Right lung (tissue), 10 donors: ENCODE measurements at places on chromosomes 16 and 17. TPM values are rescaled to one million over a fixed set of nuclear protein-coding genes. Genes with fewer than 3 reads are reported as not detected.

MYH2 gene
- polyA plus RNA-seq = not detected

GRB7 gene
- polyA plus RNA-seq = 23.9 TPM

HOXB6 gene
- 13.3 TPM for polyA plus RNA-seq

DCAF7 gene
- 101 TPM for polyA plus RNA-seq

TMEM98 gene
- polyA plus RNA-seq = 309 TPM

GRAPL gene
- polyA plus RNA-seq = 14.3 TPM

ABCA8 gene
- polyA plus RNA-seq = 49.8 TPM

ST6GALNAC2 gene
- polyA plus RNA-seq = 1.2 TPM

IFI35 gene
- 15.9 TPM for polyA plus RNA-seq

WFDC1 gene
- polyA plus RNA-seq = 10.4 TPM

CD300LD gene
- polyA plus RNA-seq = not detected

PARD6A gene
- 1.5 TPM for polyA plus RNA-seq

KRT25 gene
- polyA plus RNA-seq = not detected

DNA sequence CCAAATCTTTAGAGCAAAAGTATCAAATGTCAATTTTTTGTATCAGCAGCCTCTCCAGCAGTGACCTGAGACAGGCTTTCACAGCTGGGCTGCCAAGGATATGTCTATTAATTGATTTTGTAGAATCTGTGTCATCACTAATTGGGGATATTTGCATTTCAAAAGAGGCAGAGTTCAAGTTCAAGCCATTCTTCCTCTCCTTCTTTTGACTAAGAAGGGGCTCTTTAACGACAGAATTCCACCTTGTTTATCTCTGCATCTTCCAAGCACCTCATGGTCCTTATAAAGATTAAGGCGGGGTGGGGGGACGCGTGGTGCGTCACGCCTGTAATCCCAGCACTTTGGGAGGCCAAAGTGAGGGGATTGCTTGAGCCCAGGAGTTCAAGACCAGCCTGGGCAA lies 15.2 kb upstream of the BHLHA9 start:
- no peak for DNase-seq

DNA sequence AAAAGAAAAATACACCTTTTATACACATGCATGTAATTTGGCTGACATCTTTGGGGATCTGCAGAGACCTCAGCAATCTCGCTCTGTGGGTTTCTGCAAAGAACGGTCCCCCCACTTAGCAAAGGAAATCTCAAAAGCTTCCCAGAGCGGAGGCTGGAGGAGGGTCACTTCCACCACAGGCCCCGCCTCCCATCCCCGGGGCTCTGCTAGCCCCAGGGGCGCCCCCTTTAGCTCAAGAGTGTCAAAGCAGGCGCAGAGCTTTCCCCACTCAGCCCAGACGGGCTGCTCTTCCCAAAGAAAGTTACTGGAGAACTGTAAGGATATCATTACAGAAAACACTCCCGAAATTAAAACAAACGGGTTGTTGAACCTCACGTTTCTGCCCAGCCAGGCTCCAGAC lies 11.4 kb downstream of the SLC13A5 start:
- no peak for DNase-seq

DNA sequence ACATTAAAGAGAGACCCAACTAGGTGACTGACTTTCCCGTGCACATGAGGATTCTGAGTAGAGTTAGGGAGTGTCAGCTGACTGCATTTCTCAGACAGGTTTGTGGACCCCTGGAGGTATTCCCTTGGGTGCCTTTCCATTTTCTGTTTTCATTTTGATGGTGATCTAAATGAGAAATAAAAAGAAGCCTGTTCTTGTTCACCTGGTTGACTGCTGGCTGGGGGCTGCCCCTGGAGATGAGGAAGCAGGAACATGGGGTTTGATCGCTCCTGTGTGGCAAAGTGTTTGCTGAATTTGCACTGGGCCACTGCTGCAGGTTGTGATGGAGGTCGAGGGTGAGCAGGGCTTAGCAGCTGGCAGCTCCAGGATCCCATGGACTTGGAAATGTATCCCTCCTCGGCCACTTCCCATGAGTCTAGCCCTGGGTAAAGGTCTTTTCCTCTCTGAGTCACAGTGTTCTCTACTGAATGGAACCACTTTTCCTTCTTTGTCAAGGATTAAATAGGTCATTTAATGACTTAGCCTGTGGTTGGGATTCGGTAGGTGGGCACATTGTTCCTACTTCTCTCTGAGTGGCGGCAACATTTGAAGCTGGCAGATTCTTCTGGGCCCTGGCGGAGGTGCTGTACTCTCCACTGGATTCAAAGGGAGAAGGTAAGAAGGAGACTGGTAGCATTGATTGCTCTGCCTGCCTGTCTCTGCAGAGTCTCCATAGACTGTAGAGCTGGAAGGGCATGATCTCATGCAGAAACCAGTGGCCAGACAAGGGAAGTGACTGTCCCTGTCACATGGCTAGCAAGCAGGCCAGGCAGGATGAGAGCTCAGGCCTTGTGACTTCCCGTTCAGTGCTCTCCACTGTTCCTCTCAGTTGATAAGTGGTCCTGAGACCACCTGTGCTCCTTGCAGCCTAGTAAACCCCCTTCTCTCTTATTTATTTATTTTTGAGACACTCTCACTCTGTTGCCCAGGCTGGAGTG lies 17.9 kb downstream of the SNX29 start:
- DNase-seq = no peak

DNA sequence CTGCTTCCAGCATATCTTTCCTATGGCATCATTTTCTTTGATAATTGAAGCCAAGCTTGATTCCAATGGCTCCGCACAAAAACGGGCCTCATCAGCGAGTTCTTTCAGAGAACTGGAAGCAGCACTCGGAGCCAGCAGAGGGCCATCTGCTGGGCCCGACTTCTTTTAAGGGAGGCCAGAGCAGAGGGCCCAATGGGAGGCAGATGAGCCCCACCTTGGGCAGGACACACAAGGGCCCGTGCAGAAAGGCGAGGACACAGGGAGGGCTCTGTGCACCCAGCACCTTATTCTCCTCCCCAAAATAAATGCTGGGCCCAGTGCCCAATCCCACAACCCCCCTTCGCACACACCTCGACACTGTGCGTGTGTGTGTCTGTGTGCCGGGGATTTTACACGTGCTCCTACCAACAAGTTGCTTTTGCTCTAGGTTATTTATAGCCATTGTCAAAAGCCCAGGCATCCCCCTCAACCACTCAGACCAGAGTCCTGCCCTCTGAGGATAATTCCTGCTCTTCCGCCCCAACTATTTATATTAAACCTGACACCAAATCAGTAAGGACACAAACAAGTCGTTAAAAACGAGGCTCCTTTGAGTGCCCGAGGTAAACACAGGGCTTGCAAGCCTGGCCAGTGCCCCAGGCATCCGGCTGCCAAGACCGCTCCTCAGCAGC lies 6.8 kb downstream of the AXIN2 start:
- no peak for DNase-seq

DNA sequence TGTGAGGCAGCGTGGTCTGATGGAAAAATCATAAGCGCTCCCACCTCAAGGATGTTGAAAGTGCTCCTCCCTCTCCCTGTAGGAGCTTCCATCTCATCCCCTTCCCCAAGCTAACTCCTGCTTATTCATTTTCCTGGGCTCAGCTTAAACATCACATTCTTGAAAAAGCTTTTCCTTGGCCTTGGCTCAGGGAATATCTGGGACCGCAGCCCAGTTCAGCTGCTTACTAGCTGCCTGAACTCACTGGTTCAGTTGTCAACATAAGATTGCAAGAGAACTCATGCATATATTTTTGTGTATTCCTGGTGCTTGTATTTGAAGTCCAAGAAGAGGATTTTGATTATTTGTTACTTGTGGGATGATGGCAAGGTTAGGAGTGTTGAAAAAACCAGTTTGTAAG lies 91.5 kb downstream of the UTP18 start:
- DNase-seq = peak; percentile 78

DNA sequence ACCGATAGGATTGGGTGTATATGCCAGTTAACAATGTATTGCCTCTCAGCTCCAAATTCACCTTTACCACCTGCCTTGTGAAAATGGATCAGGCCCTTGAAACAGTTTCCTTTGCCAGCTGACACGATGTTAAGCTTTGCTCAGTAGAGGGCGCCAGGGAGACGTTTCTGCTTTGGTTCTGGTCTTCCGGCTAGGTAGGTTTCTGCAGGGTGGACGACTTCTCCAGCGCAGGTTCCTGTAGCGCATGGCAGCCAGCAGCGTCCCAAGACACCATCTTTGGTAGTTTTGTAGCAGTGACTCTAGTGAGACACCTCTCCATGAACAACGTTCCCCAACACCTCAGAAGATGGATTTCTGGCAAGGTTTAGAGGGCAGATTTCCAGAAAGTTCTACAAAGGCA lies 24.0 kb downstream of the SYCE1L start:
- DNase-seq = no peak

- DNase-seq = no peak
Observed at GRCh38 chr17:66426397-66427033, 124.1 kb downstream of the PRKCA start.

- no peak for DNase-seq
Observed at GRCh38 chr16:7270006-7270405, 62.6 kb upstream of the RBFOX1 start.

DNA sequence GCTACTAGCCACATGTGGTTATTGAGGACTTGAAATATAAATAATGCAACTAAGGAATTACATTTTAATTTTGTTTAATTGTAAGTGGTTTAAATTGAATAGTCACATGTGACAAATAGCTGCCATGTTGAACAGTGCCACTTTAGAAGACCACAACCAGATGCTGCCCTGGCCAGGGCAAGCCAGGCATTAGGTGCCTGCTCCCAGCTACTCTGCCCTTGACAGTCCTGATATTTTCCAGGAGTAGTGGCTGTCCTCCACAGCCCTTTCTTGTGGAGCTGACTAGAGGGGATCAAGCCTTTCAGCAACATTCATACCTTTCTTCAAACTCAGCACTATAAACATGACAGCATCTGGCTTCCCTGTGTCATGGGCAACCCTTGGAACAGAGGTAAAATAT lies 31.0 kb downstream of the TMEM100 start:
- no peak for DNase-seq

DNA sequence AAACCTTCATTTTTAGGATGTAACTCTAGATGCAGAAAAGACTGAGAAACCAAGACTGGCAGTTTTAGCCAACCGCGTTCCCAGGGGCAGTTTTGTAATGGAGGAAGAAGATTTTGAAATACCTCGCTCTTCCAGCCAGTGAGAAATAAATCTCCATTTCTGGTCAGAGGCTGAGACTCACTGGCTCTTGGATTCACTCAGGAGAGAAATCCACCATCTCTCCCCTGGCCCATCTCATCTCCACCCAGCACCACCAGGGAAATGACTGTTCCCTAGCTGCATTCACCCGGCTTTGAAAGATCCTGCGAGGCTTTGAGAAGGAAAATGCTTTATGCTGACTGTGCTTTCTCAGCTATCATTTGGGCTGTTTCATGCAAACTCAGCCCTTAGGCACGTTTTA lies 185.2 kb downstream of the SOX9 start:
- no peak for DNase-seq

GRCh38 chr17:44356241-44356640 lies 7.4 kb downstream of the FAM171A2 start:
- no peak for DNase-seq

- DNase-seq = no peak
Observed at GRCh38 chr16:26128296-26128695, 436.5 kb downstream of the HS3ST4 start.

GRCh38 chr17:45294506-45294905 lies 22.3 kb downstream of the MAP3K14 start:
- no peak for DNase-seq

GRCh38 chr17:57624386-57624785 lies 120.7 kb downstream of the CCDC182 start:
- DNase-seq = no peak

GRCh38 chr17:79424471-79425185 lies 186.2 kb downstream of the RBFOX3 start:
- DNase-seq = no peak

GRCh38 chr17:21269394-21269793 lies 15.1 kb upstream of the MAP2K3 start:
- no peak for DNase-seq

GRCh38 chr17:59345476-59345875 lies 14.0 kb downstream of the YPEL2 start:
- no peak for DNase-seq

GRCh38 chr16:57591086-57591869 lies 37.2 kb upstream of the ADGRG1 start:
- peak; percentile 47 for DNase-seq

GRCh38 chr16:12098429-12099310 lies 122.1 kb downstream of the SNX29 start:
- no peak for DNase-seq

DNA sequence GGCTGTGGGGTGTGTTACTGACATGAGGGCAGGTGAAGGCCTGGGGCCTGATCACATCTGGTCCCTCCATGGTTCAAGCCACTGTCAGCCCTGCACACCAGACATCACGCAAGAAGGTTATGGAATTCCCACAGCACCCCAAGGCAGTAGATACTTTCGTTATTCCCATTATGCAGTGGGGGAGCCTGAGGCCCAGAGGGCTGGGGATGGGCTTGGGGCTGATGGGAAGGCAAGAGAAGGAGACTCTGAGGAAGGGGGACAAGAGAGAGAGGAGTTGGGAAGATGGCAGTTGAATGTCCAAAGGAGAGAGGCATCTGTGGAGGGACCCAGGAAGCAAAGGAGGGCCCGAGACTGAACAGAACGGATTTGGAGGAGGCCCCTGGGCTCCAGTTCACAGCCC lies 34.7 kb downstream of the TRPV2 start:
- DNase-seq = no peak

DNA sequence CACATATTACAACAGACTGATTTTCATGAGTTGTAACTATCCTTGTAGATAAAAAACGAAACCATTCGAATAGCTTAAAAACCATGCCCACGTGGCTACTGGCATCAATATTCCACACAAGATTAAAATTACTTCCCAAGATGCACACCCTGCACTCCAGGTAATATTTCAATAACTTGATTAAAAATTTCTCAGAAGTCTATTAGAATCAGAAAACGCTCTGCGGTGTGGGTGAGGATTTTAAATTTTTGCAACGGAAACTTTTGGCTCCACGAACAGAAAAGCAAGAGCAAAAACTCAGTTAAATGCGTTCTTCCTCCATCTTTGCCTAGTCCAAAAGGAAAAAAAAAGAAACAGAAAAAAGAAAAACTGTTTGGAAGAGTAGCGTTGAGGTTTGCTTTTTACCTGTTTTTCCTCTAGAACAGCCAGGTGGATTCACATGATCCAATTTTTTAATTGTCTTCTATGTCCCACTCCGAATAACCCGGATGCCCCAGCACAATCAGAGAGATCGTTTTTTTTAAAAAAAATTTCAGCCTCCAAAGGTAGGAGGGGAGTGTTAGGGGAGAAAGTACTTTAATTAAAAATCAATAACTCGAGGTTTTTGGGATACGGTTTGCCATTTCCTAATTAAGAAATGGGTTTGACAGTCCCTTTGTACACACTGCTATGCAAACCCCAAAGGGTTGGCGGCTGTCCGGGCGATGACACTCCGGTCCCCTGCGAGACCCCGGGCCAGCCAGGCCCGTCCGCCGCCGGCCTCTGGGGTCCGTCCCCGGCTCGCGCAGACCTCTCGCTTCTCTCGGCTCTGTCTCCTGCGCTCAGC lies 708 bp upstream of the NFAT5 start:
- DNase-seq = no peak
